ENCODE measurements at places on chromosomes 2 and 18.

GRCh38 chr2:177164584-177165052 lies 48.0 kb upstream of the HNRNPA3 start:
- peak; percentile 88 for DNase-seq

GRCh38 chr2:218387369-218388194 lies 5.5 kb downstream of the SLC11A1 start:
- DNase-seq = no peak

- DNase-seq = no peak
Observed at GRCh38 chr2:101500860-101501259, 25.9 kb upstream of the RFX8 start.

GRCh38 chr2:178403671-178404306 lies 47.2 kb downstream of the PRKRA start:
- DNase-seq = no peak

GRCh38 chr2:79100285-79100684 lies 12.5 kb upstream of the REG1B start:
- no peak for DNase-seq

DNA sequence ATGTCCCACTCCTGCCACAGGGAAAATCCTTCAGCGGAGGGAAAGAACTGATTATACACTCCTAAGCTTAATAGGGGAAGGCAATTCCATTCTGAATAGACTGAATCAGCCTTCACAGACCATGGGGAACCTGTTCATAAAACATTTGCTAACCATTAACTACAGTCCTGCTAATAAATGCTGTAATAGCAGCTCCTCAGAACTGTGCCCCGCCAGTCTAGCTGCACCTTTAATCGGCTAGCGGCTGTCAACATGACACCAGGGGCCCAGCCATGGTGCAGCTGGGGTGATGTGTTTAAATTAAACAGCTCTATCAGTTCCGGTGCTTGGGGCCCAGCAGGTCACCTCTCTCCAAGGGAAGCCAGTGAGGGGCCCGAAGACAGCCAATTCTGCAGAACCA lies 77.8 kb downstream of the GALNT14 start:
- DNase-seq = no peak

- DNase-seq = peak; percentile 20
Observed at GRCh38 chr2:85353876-85354285, 447 bp downstream of the RETSAT start.

DNA sequence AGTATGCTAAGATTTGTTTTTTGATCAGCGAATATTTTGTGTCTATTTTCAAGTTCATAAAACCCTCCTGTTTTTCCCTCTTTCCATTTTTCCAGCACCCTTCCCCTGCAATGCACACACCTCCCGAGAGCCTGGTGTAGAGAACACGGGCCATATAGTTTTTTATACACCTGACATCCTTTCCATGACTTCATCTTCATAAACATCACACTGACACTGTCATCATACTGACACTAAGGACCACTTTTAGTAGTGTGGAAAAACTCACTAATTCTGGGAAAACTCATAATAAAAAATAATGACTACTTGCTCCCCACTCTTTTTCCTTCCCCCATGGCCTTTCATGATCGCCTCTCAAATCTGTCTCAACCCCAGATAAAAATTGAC lies 70.2 kb downstream of the EPHA4 start:
- DNase-seq = no peak

- DNase-seq = no peak
Observed at GRCh38 chr2:10482913-10483312, 34.8 kb upstream of the ODC1 start.

DNA sequence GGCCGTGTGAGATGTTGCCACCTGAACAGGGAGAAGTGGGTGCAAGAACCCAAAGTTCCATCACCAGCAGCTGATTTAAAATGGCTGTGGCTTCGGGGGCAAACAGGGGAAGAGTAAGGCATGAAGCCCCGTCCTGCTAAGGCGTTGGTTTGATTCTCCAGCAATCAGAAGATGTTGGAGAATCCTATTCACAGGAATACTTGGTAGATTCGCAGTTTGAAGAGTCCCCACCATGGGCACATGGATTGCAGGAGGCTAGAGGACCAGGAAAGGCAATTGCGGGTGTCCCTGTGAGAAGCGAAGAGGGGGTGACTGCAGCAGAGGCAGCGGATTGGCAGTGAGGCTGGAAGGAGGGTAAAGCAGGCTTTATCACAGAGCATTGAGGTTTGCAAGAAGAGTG lies 46.6 kb upstream of the TXNDC2 start:
- DNase-seq = no peak

DNA sequence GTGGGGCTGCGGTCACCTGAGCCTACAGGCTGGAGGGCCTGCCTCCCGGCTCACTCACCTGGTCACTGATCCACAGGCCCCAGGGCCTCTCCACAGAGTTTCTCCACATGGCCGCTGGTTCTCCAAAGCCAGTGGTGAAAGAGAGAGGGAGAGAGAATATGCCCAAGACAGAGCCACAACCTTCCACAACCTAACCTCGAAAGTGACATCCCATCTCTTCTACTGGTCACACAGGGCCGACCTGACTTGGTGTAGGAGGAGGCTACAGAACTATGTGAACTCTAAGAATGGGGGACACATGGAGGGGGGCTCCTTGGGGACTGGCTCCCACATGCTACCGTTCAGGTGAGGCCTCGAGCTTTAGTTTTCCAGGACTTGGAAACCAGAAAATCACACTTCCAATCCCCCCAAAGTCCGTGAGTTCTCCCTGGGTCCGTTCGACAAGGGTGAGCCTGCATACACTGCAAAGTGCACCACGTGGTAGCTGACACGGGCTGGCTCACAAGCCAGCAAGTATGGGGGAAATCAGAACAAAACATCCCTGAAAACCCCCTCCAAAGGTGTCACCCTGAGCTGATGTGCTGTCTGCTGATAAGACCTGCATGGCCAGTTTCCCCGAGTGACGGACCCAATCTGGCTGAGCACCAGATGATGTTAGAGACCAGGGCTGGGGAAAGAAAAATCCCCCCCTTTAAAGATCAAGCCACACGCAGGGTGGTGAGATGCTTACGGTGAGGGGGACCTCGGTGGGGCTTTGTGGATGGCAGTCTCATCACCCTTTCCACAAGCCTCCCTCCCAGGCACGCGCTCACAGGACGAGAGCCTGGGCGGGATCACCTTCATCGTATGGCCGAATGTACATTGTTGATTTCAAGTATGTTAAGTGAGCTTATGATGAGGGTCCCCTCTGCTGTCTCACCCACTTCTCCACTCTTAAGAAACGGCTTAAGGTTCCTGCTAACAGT lies 54.2 kb upstream of the SEMA4C start:
- peak; percentile 62 for DNase-seq

DNA sequence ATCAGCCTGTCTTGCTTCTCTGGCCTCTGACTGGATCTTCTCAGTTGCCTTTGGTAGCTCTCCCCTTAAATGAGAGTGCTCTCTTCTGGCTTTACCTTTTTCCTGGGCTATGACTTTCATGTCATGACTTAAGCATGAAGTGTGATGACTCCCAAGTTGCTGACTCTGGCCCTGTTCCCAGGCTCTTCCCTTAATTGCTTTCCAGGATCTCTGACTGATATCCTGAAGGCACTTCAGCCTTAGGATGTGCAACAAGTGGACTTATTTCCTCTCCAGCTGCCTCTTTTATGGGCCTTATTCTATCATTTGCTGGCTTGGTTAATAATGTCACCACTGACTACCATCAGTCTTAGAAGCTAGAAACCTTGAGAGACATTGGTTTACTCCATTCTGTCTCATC lies 17.4 kb downstream of the SEMA4F start:
- DNase-seq = no peak

GRCh38 chr18:25360301-25360899 lies 8.4 kb upstream of the ZNF521 start:
- no peak for DNase-seq

DNA sequence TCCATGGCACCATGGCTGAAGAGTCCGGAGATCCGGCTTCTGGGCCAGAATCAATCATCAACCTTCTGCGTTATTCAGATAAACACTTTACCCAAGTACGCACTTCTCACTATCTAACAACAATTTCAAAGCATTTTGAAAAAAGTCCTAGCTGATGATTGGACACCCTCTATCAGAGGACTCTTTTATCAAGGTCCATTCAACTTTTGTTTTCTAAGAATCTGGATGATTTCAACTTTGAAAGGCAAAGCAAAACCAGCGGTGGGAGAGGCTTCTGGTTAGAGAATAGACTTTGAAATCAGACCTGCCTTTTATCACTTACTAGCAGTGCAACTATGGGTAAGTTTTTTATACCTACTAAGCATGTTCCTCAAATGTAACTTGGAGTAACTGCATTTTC lies 293.6 kb upstream of the TNP1 start:
- no peak for DNase-seq

GRCh38 chr2:121647396-121647795 lies 1.9 kb downstream of the CLASP1 start:
- DNase-seq = no peak

GRCh38 chr18:70047931-70048603 lies 100.4 kb upstream of the CD226 start:
- DNase-seq = no peak

- no peak for DNase-seq
Observed at GRCh38 chr2:230205721-230206120, 14.1 kb downstream of the SP110 start.

- no peak for DNase-seq
Observed at GRCh38 chr2:189465478-189465877, 24.2 kb downstream of the WDR75 start.

- DNase-seq = no peak
Observed at GRCh38 chr2:232551250-232551638, 755 bp downstream of the EIF4E2 start.

- DNase-seq = no peak
Observed at GRCh38 chr2:164439885-164440284, 181.4 kb downstream of the GRB14 start.

DNA sequence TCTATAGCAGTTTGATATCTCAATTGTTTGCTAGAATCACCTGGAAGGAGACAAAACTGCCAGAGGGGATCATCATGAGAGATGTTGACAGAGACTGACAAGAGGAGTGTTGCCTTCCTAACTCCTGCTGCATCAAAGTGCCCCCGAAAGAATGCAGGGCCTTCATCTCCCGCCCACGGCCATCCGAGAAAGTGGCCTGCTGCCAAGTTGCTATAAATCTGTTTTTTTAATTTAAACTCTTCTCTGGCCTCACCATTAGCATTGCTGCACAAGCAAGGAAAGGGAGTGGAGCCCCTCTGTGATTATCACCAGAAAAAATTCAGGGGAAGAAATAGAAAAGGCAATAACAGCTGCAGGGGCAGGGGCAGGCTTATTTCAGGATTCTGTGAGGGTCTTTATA lies 238.1 kb upstream of the EPHA4 start:
- DNase-seq = no peak

DNA sequence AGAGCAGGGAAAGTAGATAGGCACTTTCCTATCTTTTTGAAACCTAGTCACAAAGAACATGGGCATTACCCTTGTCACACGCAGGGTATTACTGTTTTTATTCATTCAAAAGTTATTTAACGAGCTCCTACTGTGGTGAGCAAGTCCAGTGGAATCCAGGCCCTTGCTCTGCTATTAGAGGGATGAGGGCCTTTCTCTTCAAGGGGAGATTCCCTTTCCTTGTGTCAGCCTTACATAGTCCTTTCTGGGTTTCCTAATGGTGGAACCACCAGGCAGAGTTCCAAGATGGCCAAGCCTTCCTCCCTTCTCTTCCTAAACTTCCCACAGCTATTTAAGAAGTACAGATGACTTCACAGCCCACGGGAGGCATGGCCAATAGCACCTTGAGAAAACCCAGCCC lies 64.6 kb downstream of the SPTBN1 start:
- no peak for DNase-seq

DNA sequence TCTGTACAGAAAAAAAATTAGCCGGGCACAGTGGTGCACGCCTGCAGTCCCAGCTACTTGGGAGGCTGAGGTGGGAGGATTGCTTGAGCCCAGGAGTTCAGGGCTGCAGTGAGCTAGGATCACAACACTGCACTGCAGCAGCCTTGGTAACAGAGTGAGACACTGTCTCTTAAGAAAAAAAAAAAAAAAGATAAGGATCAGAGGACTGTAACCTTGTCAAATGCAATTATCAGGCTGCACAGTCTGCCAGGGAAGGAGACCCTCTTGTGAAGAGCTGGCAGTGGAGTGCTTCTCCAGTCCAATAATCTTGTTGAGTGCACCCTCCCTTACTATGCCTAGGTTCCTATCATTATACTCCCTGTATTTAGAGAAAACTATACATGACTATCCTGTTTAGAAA lies 330.7 kb downstream of the PDE11A start:
- no peak for DNase-seq

DNA sequence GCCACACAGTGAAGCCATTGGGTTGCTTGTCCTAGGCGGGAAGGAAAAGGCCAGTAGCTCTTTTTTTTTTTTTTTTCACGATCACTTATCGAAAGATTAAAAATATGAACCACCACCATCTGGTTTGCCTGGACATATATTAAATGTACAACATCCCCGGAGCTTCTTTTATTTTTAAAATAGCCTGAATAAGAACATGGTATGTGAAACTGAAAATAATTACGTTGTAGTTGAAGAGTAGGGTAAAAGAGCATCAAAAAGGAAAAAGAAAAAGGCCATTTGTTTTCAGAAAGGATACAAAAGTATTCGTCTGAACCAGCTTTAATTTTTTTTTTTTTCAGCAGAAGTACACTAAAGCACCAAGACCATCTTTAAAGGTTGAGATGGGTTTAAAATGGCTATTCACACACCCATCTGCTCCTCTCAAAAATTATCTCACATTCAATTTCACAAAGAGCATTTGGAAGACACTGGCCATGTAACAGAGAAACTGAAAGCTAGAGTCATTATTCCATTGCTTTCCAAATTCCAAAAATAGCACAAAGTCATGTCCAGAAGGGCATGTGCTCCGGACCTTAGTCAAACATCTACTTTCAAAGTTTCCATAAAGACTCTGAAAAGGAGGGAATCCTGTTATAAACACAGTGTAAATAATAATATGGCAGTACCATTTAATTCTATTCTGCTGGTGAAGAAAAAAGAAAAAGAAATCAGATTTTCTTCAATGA lies 82.9 kb downstream of the SCN3A start:
- no peak for DNase-seq

DNA sequence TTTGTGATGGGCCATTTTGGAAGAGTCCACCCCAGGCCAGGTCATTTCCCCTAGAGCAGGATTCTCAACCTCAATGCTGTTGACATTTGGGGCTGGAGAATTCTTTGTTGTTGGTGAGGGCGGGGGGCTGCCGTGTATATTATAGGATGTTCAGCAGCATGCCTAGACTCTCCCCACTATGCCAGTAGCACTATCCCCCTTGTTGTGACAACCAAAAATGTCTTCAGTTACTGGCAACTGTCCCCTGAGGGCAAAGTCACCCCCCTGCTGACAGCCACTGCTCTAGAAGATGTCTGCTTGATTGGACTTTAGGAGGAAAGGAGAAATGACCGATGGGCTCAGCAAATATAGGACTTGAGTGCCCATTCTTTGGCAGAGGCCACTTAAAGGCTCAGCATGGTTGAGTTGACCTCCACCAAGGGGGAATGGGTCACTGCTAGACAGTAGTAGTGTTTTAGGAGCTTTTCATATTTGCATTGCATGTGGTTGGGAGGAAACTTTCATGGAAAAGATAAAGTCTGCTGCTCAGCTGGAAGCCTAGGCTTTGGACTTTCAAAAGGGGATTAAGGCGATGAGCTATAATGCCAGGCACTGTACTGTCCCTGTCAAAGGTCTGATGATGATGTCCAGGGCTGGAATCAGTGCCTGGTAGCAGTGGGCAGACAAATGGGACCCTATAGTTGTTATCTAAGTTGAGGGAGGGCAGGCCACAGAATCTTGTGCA lies 61.1 kb upstream of the MCFD2 start:
- DNase-seq = no peak

GRCh38 chr18:66582211-66582610 lies 21.7 kb downstream of the CDH19 start:
- DNase-seq = no peak
